ENCODE measurements at places on chromosomes 3 and 15.
A peak's percentile ranks its signal among the peaks of the same experiment; 100 is the strongest.

DNA sequence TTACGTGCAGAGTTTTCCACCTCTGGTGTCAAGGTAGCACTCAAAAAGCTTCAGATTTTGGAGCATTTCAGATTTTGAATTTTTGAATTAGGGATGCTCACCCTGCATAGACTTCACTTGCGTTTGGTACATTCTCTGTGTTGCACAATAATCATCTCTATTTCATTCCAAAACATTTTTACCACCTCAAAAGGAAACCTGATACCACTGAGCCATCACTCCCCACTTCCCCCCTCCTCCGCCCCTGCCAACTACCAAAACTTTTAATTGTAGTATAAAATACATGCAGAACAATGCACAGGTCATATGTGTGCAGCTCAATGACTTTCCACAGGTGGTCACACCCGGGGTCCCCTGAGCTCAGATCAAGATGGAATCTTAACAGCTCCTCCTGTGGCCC lies 208.8 kb downstream of the SV2B start:
- no peak for DNase-seq

GRCh38 chr3:78875851-78876250 lies 891.9 kb downstream of the ROBO1 start:
- no peak for DNase-seq

- no peak for DNase-seq
These were observed at the start of gene DRD3 for GRCh38 chr3:114178770-114179368. TSS of gene DRD3 (minus strand) at chr3:114179052. CDS start at chr3:114171992, 7,060 bp downstream.

DNA sequence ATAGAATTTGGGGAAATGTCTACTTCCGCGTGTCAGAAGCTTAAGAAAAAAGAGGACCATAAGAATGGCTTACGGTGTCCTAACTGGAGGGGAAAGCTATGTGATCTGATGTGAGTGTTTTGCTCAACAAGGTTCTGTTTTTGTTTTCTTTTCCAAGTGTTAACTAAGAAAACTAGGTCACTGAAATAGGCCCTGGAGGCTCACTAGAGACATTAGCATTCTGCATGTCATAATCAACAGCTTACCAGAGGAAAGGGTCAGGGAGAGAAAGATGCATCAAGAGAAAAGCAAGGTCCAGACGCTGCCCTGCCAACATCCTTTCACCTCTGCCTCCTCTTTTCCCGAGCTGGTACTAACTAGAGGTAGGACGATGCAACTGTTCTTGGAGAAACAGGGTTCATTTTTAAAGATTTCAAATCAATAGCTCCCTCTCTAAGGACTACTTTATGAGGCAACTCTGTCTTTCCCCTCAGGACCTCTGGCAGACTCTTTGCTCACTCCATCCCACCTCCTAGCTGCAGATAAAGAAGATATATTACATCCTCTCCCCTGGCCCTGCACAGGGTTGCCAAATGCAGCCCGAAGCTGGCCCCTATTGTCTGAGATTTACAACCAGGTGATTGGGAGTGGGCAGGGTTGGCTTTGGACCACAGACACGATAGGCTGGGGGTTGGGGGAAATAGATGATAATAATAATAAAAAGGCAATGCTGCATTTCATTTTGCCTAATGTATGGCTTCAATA lies 209.9 kb upstream of the SLC2A2 start:
- no peak for DNase-seq

DNA sequence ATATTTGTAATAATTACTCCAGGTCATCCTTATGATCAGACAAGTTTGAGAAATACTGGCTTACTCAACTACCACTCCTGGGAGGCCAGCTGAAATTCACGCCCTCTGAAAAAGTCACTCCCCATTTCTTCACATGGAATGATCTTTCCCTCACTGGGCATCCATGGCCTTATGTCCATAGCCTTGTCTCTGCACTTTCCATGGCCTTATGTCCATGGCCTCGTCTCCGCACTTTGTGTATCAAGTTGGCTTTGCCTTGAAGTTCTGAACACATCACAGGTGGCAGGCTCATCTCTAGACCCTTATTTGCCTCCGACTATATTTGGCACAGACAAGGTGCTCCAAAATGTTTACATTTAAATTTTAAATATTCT lies 58.1 kb upstream of the HACD2 start:
- no peak for DNase-seq

- DNase-seq: no peak
These were observed 43.1 kb upstream of the NMD3 start for GRCh38 chr3:161177991-161178390.

DNA sequence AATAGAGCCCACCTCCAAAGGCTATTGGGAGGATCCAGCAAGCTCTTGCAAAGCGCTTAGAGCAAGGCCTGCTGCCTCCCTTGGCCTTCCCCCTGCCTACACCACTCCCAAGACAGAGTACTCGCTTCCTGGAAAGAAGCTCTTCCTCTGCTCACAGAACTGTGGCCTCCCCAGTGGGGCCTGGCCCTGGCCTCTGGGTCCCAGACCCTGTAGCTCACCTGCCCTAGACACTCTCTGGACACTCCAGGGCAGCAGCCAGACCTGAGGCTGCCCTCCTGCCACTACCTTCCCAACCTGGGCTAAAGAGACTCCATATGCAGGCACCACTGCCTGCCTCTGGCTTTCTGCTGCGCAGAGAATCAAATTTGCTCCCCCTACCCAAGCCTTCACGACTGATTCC lies 49.9 kb downstream of the GRIP2 start:
- no peak for DNase-seq

DNA sequence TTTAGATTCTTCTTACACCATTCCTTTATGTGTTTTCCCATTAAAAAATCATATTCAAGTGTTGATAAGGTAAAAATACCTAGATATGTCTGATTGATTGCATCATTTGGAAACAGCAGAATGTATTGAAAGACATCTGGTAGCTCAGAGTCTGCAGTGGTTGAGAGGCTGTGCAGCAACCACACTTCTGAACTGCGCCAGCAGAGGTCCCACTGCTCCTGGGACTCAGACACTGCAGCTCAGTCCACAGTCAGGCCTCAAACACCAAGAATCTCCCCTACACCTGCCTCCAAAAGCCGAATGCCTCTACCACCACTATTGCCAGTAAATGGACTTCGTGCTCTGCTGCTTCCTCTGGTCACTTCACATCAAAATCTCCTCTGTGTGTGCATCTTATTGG lies 176.9 kb upstream of the LMCD1 start:
- DNase-seq: peak; percentile 13

DNA sequence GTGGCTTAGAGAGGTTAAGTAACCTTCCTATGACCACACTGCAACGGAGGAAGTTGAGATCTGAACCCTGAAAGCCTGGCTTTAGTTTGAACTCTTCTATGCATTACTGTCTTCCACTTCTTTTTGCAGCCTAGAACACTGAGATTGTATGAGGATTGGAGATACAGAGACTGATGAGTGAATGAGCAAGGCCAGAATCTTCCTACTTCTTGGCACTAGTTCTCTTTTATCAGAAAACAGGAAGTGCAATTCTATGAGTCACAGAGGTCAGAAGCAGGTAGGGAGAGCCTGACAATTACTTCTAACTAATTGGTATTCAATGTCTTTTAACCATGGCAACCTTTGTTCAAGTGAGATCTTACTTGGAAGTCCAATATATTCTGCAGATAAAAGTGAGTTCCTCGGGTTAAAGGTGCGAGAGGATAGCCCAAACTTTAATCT lies 219.0 kb downstream of the SHQ1 start:
- no peak for DNase-seq

DNA sequence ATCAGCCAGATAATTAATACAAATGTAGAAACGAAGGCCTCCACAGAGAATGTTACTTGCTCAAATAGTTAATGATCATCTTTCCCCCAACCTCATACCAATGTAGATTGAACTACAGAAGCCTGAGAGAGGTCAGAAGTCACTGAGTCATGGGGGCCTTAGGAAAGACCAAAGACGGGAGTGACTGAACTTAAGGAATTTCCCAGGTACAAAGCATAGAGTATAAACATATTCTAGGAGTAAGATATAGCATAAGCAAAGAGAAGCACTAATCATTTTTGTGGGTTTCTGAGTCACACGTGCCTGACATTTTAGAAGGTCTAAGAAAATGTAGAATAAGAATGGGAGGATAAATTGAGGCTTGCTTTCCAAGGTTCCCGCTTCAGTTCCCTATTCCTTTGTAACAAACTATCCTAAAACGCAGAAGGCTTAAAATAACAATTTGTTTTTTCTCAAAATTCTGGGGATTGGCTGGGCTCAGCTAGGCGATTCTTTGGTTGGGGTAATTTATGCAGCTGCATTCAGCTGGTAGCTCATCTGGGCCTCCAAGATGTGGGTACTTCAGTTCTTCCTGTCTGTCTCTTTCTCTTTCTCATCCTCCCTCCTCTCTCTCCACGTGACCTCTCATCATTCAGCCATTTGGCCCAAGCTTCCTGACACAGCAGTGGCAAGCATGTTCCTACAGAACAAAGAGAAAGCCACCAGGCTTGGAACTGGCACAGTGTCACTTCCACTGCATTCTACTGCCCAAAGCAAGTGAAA lies 422.6 kb downstream of the FOXP1 start:
- DNase-seq: no peak

DNA sequence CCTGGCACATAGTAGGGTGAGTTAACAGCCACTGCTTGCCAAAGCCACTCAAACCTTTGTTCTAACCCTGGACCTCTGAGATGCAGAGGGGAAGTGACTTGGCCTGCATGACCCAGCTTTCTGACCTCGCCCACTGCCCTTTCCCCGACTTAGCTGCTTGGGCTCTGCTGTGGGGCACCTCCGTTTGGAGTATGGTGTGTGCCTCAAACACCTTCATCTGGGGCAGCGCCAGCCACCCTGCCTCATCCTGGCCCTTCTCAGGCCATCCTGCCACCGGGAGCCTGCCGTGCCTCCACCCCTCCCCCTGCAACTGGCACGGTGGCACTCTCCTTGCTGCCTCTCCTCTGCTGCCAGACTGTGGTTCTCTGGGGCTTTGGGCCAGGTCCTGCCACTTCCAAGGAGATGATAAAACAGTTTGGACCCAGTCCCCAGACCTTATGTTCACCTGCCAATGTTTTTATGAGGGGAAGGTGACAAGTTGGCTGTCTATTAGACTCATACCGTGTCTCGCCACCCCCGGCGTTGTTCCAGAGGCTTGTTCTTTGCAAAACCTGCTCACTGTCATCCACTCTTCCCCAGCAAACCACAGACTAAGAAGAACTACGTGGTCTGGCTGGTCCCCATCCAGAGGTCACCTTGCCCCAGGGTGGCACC lies 32.2 kb downstream of the SLC6A6 start:
- DNase-seq: no peak

DNA sequence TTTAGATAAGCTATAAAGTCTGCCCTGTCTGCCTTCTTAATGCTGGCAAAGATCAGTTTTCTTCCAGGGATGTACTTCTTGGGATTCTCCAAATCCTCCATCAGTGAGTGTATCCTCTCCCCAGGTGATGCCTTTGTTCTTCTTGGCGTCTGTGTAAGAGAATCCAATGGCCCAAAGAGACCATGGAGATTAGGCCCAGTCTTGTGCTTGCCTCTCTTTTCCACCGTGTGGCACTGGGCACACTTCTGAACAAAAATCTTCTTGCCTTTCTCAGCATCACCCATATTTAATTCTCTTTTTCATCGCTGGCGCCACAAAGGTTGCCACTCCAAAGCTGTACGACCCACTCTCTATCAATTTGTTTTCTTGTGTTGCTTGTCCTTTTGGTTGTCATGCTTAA lies 32.2 kb upstream of the TAMM41 start:
- DNase-seq: no peak

DNA sequence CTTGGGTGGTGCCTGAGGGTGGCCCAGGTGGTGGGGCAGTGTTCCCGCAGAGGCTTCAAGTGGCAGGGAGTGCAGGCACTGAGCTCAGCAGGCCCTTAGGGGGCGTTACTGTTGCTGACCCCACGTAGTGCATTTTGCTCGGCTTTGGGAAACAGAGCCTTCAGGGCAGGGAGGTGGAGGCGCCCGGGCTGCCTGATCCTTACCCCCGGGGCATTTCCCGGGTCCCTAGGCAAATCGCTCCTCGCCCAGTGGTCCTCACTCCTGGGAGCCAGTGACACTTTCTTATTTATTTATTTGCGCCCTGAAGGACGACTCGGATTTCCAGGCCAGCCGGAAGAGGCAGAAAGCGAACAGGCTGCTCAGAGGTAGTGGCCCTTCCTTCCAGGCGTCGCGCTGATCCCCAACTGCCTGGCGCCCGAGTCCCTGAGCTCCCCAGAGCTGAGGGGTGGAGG lies 10.1 kb upstream of the FOXB1 start:
- no peak for DNase-seq

- DNase-seq: no peak
These were observed 469 bp downstream of the MAP6D1 start for GRCh38 chr3:183824761-183825455.

DNA sequence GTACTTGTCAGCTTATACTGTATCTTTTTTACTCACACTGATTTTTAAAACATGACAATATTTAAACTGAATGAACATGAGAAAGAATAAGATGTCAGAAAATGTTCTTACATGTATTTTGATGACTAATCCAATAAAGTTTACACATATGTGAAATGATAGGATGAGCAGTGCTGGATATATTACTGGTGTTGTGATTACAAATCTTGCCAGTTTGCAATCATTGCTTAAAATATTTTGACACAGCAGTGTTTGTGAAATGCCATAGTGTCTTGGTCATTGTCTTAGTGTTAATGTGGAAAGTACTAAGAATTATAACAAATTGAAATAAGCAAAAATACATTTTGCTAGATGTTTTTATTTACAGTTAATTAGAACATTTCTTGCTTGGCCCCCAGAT lies 118.7 kb upstream of the MLF1 start:
- DNase-seq: no peak

DNA sequence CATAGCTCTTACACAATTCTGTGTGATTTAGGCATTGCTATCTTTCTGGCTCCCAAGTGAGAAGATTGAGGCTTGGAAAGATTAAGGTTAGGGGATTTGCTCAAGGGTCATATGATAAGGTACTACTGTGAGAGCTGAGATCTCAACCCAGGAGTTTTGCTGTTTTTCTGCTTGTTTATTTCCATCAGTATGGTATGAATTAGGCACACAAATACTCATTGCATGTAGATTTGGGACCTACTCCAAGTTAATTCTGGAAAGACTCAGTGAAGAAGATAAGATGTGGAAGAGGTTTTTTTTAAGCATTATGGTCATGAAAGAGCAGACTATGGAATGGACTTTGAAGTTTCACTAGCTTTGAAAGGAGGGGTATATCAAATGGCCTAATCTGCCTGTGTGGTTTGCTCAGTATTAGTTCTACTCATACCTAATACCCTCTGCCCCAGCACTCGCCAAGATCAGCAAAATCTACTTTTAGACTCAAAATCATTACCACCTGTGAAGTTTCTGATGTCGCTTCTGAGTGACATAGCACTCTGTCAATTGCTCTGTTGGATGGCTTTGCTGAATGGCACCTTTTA lies 12.5 kb downstream of the MBNL1 start:
- DNase-seq: no peak

- DNase-seq: no peak
These were observed 29.5 kb upstream of the TSEN2 start for GRCh38 chr3:12454816-12455121.
